Inflammatory macrophage treated with lipopolysaccharide for 4 hours (primary cell): ENCODE measurements at places on chromosomes 7 and 10.
A peak's percentile ranks its signal among the peaks of the same experiment; 100 is the strongest.

- peak; percentile 65 for DNase-seq
Measured at GRCh38 chr10:19961076-19962053, 145.1 kb downstream of the PLXDC2 start.

DNA sequence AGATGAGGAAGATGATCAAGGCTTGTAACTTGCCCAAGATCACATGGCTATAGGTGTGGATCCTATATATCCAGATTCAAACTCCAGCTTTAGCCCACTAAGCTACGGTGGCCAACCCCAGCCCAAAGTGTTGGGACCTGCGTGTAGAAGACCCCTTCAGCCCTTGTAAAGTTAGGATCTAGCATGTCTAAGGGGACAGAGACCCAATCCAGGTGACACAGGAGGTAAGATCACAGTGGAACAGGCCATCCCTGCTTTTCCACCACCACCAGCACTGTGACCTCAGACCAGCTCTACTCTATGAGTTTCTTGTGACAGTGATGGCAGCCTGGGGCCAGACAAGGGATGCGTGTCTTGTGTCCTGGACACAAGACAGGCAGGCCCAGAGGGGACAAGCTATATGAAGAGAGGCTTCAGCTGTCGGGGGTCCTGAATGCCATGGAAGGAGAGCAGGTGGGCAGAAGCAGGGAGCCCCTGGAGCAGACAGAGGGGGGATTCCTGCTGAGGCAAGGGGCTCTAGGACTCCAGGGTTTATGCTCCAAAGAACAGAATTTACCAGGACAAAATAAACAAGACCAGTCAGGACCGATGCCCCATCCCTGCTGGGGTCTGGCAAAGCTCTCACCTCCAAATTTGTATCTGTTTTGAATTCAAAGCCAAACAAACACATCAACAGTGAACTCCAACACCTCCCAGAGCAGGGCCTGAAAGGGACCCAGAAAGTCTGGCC lies 10.4 kb downstream of the GPRIN2 start:
- DNase-seq, result no peak

- DNase-seq, result no peak
Measured at GRCh38 chr10:20999699-21000098, 102.6 kb upstream of the NEBL start.

DNA sequence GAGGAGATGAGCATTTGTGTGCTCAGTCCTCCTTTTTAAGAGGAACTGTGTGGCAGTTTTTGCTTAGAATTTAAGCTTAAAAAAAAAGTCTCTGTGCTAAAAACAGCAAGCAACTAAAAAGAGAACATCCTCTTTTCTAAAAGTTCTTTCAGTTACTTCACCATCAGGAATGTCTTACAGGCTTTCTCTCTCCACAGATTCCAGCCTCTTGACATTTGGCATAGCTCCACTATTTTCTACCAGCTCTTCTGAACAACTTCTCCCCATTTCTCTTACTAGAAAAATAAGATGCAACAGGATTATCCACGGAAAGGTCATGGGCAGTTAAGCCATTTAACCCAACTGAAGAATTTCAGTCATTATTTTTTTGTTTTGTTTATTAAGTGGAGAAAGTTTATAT lies 13.2 kb downstream of the PCLO start:
- no peak for DNase-seq

- DNase-seq, result no peak
Measured at GRCh38 chr7:8507566-8507965, 74.2 kb downstream of the NXPH1 start.

DNA sequence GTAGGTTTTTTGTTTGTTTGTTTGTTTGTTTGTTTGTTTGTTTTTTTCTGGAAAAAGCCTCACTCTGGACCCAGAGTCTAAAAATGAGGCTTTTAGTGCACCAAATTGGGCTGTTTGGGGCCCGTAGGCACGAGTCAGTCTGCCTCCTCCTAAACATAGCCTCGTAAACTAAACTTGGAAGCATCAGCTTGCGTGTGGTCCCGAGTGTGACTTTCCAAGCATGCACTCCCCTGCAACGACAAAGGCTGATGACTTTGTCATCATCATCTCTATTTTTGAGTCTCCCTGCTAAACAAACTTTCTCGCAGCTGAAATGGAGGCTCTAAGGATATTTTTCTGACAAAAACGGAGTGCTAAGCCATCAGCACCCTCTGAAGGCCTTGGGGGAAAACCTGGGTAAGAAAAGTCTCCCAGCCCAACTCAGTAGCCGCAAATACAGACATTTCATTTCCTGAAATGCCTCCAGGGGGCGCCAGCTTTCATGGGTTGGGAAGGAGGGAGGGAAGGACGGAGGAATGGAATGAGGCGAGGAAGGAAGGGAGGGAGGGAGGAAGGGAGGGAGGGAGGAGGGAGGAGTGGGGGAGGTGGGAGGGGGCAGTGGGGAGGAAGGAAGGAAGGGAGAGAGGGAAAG lies 245.9 kb downstream of the KCNMA1 start:
- DNase-seq, result peak; percentile 53

GRCh38 chr10:50610368-50610767 lies 13.4 kb downstream of the SGMS1 start:
- no peak for DNase-seq

DNA sequence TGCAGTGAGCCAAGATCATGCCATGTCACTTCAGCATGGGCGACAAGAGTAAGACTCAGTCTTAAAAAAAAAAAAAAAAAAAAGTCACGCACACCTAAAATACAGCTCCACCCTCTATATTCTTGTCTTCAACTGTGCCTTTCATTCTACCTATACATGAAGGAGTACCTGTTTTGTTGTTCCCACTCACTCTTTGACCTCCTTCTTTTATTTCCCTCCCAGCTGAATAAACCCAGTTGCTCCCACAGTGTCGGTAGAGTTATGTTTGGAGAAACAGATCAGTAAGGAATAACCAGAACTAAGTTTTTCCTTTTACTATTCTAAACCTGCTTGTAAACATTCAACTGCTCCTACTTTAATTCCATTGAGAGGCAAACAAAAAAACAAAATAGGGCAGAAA lies 50.3 kb downstream of the IDE start:
- no peak for DNase-seq

- DNase-seq, result peak; percentile 77
Measured at GRCh38 chr7:18503126-18503866, 7.7 kb downstream of the HDAC9 start.

DNA sequence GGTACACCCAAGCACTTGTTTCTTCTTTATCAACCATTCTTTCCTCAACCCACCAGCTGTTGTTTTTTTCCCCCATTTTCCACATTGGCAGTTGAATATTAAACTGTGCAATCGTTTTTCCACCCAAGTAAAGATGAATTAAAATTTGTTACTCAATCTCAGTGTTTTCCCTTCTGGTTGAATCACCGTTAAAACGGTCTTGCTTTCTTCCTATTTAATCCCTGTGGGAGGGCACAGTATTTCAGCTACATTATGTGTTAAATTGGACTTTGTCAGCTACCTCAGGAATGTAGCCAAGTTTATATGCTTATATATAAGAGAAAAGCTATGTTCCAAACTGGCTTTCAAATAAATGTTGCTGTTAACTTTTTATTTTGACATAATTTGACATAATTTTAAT lies 19.9 kb downstream of the SLC35G1 start:
- no peak for DNase-seq

DNA sequence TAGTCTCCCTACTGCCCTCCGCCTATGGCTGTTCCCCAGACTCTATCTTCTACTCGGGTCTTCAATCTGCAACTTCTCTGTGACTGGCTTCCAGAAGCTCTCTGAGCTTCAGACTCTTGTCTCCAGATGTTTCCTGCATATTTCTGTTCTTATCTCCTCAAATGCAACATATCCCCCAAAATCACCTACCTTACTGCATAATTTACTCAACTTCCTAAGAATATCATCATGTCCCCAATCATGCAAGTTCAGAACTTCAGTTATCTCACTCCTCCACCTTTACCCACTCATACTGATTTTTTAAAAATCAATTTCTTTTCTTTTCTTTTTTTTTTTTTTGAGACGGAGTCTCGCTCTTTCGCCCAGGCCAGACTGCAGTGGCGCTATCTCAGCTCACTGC lies 68.8 kb downstream of the RAPGEF5 start:
- DNase-seq, result no peak
